NCI-H1930 (cell line): ENCODE measurements at places on chromosomes 5 and 9.

GRCh38 chr5:56158331-56158960 lies 74.7 kb downstream of the ANKRD55 start:
- no peak for DNase-seq

DNA sequence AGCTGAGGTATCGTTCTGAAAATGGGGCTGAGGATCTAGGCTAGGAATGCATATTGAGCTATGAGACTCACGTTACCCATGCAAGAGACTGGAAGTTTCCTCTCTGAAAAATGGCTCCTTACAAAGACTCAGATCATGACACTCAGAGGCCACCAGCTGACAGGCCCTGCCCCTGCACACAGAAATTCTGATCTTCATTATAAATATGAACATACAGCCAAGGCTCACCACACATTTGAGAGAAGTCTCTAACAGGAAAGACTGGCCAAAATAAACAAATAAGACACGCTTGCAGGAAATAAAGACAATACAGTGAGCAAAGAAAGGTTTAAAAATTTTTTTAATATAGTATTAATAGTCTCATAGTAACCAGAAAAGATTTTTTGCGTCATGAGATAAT lies 365.9 kb downstream of the NFIB start:
- DNase-seq: no peak

- DNase-seq: peak; percentile 21
Observed at GRCh38 chr5:74499256-74500050, 141.1 kb downstream of the ENC1 start.

DNA sequence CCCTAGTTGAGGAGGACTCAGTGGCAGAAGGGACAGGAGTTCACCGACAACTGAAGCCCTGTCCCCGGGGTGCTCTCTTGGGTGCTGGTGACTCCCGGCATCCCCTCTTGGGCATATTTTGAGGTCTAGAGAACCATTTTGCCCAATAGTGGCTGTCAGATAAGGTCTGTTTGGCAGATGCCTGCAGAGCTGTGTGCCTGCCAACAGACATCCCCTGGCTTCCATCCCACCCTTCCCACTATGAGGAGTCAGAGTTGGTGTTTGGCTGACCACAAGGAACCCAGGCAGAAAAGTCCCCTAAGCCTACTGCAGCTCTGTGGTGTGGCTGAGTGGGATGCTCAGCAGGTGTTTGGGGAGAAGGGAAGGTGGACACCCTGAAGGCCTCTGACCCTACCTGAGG lies 207.0 kb downstream of the AUH start:
- DNase-seq: no peak

DNA sequence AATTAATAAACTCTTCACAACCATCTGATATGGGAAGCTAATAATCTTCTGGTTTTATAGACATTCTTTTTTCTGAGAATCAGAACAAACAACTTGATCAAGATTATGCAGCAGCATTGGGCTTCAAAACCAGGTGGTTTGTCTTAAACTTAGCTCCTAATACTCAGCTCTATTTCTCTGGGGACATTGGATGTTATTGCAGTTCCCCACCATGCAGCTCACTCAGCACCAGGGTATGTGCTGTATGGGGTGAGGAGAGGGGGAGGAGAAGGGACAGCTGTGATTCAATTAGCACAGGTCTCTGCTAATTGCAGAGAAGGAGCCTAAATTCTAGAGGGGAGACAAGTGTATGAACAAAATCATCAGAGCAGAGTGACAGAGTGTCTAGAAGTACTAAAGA lies 210.7 kb upstream of the TNC start:
- DNase-seq: no peak

GRCh38 chr5:43165323-43165722 lies 26.7 kb upstream of the NIM1K start:
- no peak for DNase-seq

DNA sequence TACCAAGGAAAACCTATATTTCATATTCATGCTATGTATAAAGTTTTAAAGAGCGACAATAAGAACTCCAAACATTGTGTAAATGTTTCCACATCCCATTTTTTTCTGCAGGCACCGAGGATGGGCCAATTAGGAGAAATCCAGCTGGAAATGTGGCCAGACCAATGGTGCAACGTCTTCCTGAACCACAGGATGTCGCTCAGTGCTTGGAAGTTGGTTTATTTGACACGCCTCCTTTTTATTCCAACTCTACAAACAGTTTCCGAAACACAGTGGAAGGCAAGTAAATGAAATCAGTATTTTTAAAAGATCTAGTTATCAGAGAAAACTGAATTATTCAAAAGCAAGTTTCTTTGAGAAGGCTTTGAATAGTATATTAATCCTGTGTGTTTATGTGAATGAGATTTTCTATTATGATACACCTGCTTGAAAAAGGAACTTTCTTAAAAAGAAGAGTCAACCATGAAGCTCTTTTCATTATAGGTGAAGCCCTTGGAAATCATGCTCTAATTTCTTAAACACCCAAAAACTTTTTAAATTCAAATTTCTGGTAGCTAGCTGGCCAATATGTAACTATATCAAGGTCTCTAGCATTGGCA lies 9.1 kb downstream of the TYRP1 start:
- DNase-seq: no peak

- no peak for DNase-seq
Observed at GRCh38 chr5:36033047-36033446, 33.6 kb downstream of the UGT3A2 start.

- DNase-seq: no peak
Observed at GRCh38 chr5:78597068-78597973, 51.3 kb downstream of the LHFPL2 start.

- no peak for DNase-seq
Observed at GRCh38 chr9:90979639-90980038, 178.0 kb downstream of the SYK start.

- DNase-seq: no peak
Observed at GRCh38 chr5:643811-644271, 31.7 kb downstream of the CEP72 start.

- DNase-seq: no peak
Observed at GRCh38 chr5:10301266-10301665, 6.4 kb downstream of the CMBL start.

GRCh38 chr5:148912146-148912545 lies 85.7 kb downstream of the ADRB2 start:
- DNase-seq: no peak
